ENCODE measurements at places on chromosomes 6 and 20. TPM values are rescaled to one million over a fixed set of nuclear protein-coding genes. Genes with fewer than 3 reads are reported as not detected.

The SEMG1 gene
- total RNA-seq, result not detected

The RSPH9 gene
- total RNA-seq, result 1.0 TPM

The CALHM6 gene
- total RNA-seq, result 9.5 TPM

The OGFR gene
- total RNA-seq, result 18.7 TPM

The C20orf144 gene
- not detected for total RNA-seq

The KCNQ2 gene
- 2.1 TPM for total RNA-seq

- DNase-seq, result no peak
These were observed 126.2 kb upstream of the ARID1B start for GRCh38 chr6:156650896-156651390.

GRCh38 chr20:1305712-1306111 lies 23.2 kb downstream of the SDCBP2 start:
- DNase-seq, result no peak

GRCh38 chr6:72967329-72967728 lies 258.0 kb downstream of the KHDC1L start:
- DNase-seq, result no peak

DNA sequence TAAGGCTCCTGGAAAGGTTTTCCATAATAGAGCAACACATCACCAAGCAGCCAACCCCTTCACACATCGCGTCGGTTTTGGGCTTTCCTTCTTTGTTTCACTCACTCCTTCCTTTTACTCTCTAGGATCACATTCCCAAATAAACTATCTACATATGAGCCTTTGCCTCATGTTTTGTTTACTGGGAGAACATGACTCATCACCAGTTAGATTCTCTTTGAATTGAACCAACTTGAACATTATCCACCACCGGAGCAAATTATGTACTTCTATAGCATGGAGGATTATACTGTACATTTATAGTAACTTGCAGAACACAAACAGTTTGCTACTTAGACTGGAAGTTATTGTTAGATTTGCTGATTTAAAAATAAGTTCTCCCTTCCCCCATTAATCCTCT lies 41.0 kb downstream of the SAMD5 start:
- no peak for DNase-seq

GRCh38 chr20:50729901-50730764 lies 1.2 kb upstream of the PARD6B start:
- no peak for DNase-seq

GRCh38 chr6:47180633-47181032 lies 129.1 kb downstream of the TNFRSF21 start:
- no peak for DNase-seq

DNA sequence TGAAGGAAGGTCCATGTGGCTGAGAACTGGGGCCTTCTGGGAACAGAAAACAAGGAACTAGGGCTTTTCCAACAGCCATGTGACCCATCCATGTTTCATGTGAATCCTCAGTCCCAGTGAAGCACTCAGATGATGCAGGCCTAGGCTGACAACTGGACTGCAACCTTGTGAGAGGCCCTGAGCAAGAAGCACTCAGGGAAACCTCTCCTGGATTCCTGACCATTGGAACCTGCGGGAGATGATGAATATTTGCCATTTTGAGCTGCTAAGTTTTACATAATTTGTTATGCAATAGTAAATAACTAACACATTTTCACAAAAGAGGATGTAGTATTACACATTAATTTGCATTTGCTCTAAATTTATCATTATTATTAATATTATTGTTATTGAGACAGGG lies 38.4 kb upstream of the HLA-G start:
- no peak for DNase-seq

DNA sequence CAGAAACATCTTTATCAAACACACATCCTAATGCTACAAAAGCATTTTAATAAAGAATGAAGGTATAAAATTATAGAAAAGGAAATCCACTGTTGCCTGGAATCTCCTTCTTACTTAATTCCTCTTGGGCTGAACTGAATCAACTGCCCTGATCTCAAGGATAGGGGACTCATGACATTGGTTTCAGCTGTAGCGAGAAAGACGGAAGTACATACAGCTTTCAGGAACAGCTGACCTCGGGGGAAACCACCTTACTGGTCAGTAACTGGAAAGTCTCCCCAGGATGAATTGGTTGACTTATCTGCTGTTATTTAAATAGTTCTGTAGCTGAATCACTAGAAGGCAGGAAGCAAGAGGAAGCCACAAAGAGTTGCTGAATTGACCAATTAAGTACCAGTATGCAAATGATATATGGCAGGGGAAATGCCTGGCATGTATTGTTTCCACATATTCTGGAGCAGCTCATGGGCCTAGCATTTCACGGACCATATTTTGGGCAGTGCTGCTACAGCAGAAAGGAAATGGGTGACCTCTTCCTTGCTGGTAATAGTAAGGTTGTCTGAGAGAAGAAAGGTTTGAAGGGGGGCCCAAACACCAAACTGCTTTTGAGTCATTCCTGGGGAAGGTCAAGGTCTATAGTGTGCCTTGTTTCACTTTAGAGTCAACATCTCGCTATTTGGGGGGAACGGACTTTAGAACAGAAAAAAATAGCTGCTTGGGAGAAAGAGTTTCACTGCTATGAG lies 43.7 kb upstream of the MAP7 start:
- DNase-seq, result no peak

DNA sequence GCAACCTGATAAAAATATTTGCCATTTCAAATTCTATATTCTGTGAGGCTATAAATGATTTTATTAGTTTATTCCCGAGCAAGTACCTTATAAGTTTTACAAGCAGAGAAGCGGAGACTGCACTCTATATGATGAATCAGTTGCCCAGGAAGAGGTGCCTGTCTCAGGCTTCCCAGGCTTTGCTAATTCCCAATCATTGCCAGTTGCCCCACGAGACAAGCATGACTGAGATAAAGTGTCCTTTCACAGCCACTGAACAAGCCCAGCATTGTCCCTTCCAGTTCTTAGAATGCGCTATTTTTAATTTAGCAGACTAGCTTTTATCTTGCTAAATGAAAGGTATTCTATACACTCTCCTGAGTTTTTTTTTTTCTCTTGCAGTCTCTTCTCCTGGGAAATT lies 260.7 kb downstream of the ALDH8A1 start:
- DNase-seq, result no peak

GRCh38 chr6:15809367-15809766 lies 146.5 kb upstream of the DTNBP1 start:
- no peak for DNase-seq

DNA sequence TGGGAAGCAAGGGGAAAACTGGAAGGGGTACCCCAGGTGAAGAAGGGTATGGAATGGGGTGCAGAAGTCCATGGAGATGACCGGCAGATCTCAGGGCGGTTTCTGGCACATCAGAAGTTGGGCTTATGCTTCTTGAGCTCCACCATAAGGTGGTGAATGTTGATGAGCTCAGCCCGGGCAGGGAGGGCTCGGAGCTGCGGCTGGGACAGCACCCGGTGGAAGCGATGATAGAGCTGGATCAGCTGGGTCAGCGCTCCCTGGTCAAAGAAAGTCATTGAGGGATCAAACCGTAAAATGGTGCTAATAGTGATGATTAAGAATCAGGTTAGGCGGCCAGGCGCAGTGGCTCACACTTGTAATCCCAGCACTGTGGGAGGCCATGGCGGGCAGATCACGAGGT lies 20.9 kb downstream of the VPS52 start:
- no peak for DNase-seq

GRCh38 chr6:170186941-170187668 lies 103.8 kb downstream of the DLL1 start:
- no peak for DNase-seq

DNA sequence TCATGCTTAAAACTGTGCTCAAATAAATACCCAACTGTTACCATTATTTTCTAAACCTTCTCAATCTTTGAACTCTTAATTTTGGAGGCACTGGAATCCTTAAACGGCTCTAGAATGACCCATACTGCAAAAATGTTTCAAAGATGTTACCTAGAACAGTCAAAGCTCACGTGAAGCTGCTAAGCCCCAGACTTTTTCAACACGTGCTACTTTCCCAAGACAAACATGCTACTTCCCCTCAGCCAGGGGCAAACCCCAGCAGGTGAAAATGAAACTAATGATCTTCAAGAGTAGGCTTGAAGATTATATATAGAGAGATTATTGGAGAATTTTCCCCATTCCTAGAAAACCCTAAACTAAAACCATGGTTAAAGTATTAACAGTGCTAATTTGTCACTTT lies 28.1 kb downstream of the HUS1B start:
- no peak for DNase-seq

- no peak for DNase-seq
These were observed 54.6 kb downstream of the HMGCLL1 start for GRCh38 chr6:55524441-55524840.

DNA sequence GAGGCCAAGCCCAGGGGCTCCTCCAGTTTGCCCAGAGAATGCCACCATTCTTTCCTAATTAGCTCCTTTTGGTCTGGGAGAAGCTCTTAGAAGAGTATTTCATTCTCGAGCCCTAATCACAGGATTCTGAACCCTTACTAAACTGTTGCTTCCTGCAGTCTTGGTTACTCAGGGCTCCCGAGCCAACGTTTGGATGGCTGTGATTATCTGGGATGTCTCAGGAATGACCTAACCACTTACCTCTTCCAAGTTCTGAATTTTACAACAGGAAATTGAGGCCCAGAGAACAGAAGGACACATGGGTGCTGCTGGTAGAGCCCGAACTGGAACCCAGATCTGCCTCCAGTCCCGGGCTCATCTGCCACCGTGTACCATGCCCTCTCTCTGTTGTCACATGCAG lies 22.2 kb upstream of the PNPLA1 start:
- no peak for DNase-seq

DNA sequence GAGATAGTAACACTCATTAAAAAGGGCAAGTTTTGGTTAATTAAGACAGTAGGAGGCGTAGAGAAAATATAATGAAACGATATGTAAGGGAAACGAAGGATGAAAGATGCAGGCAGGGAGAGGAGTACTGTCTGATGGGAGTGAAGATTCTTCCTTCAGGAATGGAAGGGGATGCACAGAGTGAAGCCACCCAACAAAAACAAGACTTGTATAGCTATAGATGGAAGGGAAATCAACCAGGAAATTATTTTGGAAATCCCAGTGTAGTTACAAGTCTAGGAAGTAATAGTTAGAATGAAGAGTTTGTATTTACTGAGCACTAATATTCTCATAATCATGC lies 19.7 kb upstream of the HLA-DRB1 start:
- DNase-seq, result no peak

GRCh38 chr6:111663692-111664564 lies 58.2 kb upstream of the TRAF3IP2 start:
- no peak for DNase-seq

- no peak for DNase-seq
These were observed 16.8 kb upstream of the CCN2 start for GRCh38 chr6:131967948-131968347.

DNA sequence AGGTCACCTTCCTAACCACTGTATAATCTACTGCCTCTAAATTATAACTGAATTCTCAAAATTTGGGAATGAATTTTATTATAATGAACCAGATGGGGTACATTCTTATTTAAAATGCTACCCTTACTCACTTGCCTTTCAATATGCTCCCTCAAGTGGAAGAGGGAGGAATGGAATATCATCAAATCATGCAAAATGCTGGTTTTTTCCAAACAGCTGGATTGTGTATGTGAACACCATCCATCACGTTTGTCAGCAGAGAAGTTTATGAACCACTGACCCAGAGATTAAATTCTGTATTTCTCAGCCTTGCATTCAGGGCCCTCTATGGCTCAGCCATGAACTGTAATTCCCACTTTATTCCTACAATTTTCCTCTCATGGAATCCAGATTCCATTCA lies 40.5 kb downstream of the CBLN4 start:
- no peak for DNase-seq

- DNase-seq, result no peak
These were observed 40.3 kb upstream of the PRND start for GRCh38 chr20:4681401-4681800.

DNA sequence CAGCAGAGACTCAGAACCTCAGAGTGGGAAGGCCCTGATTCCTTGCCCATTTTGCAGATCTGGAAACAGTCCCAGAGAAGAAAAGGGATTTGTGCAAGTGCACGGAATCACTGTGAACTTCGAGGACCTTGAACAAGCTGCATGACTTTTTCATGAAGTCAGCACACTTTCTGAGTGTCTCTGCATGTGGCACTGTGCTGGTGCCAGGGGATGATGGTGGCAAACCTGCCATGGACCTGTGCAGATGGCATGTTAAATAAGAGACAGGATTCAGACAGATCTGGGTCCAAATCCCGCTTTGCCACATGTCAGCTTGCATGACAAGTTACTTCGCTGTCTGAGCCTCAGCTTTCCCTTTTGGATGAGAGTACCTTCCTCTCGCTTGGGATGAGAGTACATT lies 26.8 kb downstream of the ZNF831 start:
- DNase-seq, result no peak

- DNase-seq, result no peak
These were observed 197.3 kb downstream of the PREX1 start for GRCh38 chr20:48630342-48631075.

DNA sequence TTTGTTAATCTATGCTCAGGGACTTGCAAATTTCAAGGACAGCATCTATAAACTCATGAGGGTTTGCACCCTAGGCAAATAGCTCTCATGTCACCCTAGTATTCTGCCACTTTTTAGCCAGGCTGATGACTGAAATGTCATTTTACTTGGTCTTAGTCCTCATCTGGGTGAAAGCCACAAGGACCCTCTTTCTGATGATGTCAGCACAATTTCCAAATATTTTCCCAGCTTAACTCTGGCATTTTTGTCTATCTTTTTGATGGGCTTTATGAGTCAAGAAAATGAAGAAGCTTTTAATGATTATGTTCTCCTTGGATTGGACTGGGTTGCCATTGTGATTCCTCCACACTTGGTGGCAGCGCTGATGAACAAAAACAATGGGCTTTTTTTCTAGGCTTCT lies 420.1 kb upstream of the BTBD3 start:
- DNase-seq, result no peak

DNA sequence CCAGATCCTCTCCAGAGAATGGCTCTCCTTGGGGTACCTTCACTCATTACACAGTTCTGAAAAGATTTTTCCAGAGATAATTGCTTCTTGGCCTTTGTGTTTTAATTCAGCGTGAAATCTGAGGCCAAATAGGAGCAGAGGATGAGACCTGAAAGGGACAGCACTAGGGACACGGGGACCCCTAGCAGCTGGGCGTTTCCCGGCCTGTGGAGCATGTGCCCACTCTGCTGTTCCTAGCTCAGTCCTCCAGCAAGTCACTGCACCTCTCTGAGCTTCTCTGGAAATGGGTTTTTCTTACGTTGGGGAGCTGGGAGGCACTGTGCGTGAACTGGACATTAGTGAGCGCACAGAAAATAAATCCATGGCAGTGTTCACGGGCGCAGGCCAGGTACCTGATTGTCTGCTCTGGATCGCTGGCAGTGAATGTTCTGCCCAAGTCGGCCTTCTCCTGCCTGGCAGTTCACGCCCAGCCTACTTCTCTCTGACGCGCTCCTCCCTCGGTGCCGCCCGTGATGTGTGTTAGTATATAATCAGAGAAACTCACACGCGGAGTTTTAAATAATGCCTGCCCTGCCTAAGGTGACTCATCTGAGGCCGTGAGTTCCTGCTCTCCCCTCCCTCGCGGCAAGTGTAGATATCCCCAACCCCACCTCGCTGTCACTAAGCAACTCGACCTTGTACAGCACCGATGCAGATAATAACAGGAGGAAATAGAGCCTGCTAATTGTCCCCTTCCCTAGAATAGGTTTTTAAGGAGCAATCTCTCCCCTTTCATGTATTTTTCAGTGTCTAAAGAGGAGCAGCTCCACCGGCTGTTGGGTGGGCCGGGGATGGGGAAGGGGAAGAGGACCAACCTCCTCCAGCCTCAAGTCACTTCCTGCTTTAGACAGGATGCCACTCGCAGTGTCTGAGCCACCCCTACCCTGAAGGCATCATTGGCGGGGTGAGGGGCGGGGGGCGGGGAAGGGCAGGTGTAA lies 2.7 kb upstream of the TUBB2A start:
- DNase-seq, result no peak

Measured in urinary bladder (tissue), 4 donors.